ENCODE measurements at places on chromosomes 6 and 20.

- no peak for DNase-seq
Measured at GRCh38 chr20:35191419-35192117, 19.7 kb downstream of the PROCR start.

- DNase-seq = no peak
Measured at GRCh38 chr6:108251252-108251651, 9.6 kb downstream of the SNX3 start.

DNA sequence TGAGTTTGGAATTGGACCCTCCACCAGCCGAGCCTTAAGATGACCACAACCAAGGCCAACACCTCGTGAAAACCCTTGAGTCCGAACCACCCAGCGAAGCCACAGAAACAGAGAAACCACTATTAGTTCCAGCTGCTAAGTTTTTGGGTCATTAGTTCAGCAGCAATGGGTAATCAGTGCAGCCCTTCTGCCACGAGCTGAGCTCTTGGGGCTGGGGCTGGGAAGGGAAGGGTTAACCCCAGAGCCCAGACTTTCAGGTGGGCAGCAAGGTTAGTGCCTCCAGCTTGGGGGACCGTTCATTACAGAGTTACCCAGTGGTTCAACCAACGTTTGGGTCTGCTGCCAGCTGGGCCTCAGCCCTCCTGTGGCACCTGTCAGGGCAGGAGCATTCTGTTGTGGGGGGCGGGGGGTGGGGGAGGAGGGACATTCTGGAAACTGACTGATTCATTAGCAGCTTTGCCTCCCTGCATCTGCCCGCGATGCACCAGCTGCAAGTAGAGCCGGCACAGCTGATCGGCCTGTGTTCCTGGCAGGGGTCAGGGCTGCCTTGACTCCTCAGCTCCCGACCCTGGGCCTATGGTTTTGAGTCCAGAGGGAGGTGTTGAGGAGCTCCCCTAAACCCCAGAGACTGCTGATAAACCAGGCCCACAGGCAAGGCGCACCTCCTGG is 52.7 kb downstream of the TGM2 start:
- no peak for DNase-seq

DNA sequence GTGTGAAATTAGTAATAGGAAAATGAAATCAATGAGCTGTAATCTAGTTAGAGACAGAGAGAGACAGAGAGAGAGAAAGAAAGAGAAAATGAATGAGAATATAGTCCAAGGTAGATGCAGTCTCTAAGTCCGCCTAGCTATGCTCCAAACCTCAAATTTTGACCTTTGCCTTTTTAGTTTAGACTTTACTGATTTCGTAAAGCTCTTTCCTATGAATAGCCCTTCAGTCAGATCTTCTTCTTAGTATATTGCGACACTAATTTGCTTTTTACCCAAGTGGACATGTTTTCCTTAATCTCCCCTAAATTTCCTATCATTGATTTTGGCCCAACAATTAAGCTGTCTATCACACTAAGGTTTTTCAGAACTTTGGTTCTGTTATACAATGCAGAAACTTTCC is 49.5 kb downstream of the TFAP2D start:
- DNase-seq = no peak

All from lung (tissue), 17 donors.